Kidney glomerular epithelial cell (primary cell): ENCODE measurements at places on chromosomes 2 and 18.
A peak's percentile ranks its signal among the peaks of the same experiment; 100 is the strongest.

DNA sequence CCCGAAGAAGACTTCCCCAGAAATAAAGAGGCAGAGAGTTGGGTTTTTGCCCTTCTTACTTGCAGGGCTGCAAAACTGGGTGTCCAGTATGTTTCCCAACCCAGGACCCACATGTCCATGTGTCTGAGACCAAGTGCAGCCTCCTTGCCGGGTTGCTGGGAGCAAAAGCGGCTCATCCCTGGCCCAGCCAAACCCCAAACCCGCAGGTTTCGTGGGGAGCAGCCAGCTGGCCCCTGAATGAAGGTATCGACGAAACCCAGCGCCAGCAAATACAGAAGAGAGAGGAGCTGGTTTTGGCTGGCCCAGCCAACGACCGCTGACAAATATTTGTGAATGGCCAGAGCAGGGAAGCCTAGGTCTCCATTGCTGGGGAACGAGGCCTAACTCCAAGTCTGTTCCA, 197.1 kb downstream of the SMAD7 start:
- no peak for DNase-seq

DNA sequence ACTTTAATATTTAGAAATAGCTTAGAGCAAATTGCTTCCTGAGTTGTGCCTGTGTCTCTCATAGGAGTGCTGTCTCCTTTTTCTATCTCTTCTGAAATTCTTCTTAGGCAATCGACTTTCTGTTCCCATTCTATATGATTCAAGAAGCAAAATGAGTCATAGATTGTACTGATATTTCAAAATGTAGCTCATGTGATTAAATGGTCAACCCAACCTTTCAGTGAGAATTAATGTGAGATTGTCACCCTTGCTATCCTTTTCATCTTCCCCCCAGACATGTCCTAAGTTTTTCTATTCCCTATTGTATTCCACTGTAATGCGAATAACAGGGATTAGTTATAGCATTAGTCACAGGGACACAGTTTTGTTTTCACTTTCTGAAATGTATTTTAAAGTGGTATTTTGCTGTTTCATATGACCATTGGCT, 413.6 kb downstream of the THSD7B start:
- no peak for DNase-seq

DNA sequence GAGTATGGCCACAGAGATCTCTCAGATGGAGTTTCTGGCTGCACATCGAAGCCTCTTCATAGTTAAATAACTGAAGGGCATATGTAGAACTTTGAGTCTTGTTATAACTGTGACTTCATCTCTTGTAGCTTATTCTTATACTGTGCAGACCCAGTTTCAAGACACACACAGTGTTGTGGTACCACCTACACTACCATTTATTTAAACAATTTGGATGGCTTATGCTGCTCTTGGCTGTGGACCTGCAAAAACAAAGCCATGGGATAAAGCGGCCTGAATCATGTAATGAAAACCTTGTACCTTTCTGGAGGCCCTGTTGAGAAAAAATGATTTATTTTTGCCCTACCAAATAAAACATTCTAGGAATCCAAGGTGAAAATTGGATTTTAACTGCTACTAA, 262.8 kb upstream of the RASGRP3 start:
- DNase-seq = no peak

GRCh38 chr2:159828738-159829137, 30.7 kb upstream of the CD302 start:
- no peak for DNase-seq

DNA sequence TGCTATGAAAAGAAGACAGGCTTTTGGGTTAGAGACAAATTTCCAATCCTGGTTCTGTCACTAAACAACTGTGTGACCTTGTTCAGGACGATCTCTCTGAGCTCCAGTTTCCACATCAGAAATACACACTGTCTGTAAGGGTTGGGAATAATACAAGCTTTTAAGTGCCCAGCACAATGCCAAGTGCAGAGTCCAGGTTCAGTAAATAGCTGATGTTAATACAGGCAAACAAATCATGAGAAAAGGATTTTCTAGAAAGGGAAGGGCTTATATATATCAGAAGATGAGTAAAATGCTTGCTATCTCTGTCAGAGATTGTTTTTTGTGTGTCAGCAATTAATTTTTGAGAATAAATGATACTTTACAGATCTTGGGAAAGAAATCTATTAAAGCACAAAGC, 388.3 kb downstream of the NBAS start:
- DNase-seq = no peak

- no peak for DNase-seq
Observed at GRCh38 chr2:70094171-70094977, 7.1 kb downstream of the PCBP1 start.

GRCh38 chr2:172710584-172711047, 25.0 kb upstream of the RAPGEF4 start:
- DNase-seq = peak; percentile 94
